ENCODE measurements at places on chromosomes 6 and 20.

- DNase-seq: no peak
Measured at GRCh38 chr6:35750557-35750956, 13.7 kb downstream of the ARMC12 start.

- no peak for DNase-seq
Measured at GRCh38 chr6:107110200-107110599, 5.1 kb downstream of the BEND3 start.

DNA sequence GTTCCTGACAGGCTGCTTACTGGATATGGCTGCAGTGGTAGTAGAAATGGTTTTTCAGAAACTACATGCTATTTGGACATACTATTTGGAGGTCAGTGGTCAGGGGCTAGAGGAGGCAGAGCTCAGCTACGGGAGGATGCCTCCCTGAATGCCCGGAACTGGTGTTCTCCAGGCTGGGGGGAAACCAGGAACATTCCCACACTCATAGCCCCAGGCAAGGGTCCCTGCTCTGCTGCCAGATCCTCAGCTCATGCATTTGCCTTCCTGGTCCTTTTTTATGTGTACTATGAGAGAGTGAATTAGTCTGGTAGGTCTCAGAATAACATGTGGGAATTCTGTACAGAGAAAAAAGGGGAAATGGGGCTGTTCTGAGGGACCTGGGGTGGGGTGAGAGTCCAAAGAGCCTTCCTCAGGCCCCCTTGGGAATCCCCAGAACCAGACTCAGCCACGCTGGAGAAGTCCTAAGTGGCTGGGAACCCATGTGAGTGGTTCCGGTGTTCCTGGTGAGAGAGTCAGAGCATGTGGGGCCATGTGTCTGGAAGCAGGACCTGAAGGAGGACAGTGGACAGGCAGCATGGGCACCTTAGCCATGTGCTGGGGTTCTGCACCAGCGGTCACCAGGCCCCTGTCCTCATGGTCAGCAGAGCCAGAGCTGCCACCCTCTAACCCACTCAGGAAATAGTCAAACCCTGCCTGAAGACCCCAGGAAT lies 58.0 kb upstream of the MYL9 start:
- no peak for DNase-seq

DNA sequence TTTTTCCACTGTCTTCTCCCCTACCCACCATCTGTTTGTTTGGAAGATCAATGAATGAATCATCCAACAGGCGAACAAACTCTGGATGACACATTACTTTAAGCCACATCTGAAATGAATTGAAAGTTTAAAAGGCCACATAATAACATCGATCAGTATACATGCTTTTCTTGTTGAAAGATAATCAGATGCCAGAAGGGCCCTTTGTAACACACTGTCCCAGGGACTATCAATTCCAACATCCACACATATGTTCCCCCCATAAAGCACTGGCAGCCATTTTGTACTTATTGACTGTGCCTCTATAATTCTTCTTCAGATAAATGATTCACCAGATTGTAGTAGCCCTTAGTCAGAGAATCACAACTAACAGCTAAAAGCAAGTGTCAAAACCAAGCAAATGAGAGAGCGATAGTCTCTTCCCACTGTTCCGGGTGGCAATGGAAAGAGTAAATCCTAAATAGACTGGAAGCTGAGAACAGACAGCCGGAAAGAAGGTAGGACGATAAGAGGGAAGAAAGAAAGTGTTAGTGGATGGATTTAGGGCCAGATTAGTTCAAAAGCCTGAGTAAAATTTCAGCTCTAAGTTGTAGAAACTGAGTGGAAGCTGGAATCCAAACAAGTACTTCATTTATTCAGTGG lies 184.9 kb upstream of the TENT5A start:
- no peak for DNase-seq

- DNase-seq: no peak
Measured at GRCh38 chr6:166656230-166657151, 29.4 kb upstream of the RPS6KA2 start.

- no peak for DNase-seq
Measured at GRCh38 chr6:75020376-75020775, 185.5 kb downstream of the COL12A1 start.

DNA sequence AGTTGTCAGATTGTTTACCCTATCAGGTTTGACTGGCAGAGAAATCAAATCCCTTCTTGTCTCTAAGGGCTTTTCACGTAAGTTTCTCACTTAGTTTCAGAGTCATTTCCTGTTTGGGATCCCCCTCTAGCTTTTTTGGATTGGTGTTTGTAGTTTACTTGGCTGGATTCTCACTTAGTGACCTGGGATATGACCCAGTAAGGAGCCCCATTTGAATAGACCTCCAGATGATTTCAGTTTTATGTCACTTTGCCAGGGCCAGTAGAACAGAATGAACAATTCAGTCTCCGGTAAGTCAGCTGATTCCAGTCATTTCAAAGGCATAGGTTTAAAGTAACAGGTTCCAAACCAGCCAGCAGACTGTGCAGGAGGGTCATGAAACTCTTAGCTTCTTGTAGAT lies 8.2 kb downstream of the FAM135A start:
- DNase-seq: no peak

DNA sequence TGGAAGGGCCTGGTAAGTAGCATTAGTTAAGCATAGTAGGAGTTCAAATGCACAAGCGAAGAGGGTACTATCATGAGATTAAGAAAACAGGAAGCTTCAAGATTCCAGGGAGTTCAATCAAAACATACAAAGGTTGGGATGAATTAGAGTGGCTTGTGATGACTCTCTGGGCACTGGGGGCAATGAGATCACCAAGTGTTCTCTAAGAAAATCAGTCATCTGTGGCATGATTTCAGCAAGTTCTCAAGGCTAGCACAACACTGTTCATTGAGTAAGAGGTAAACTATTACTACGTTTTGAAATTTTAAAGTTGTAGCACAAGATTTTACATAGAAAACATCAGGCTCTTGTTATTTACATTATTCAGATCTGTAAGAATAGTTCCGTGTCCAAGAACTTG lies 139.7 kb upstream of the FLRT3 start:
- DNase-seq: no peak

DNA sequence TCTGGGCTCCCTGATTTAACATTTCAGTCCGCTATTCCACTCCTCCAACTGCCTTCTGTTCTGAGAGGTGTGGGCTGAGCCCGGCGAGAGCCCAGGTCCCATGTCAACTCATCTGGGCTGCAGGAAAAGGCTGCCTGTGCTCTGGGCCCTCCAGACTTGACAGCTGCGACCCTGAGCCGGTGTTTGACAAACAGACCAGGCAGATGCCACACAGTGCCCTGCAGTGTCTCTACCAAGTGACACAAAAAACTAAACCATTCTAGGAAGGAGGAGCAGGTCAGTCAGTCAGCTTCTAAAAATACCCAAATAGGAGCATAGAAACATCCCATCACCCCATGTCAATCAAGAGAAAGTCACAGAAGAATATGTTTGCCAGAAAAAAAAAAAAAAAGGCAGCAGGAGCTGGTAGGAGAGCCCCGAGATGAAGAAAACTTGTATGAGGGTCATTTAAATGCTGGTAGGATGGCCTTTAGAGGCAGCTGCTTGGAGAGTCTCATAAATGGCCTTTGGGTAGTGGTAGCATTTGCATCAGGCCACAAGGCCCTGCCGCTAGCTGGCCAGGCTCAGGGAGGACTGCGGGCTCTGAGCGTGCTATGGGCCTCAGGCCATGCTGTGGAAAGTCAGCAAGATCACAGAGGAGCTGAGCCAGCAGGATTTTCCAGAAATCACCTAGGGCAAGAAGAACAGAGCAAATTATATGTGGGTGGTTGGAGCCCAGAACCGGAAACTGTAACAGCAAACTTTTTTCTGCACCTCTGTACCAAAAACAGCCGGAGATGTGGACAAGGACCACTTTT lies 36.6 kb upstream of the GFOD1 start:
- no peak for DNase-seq

- no peak for DNase-seq
Measured at GRCh38 chr6:7644417-7644816, 54.4 kb downstream of the SNRNP48 start.

DNA sequence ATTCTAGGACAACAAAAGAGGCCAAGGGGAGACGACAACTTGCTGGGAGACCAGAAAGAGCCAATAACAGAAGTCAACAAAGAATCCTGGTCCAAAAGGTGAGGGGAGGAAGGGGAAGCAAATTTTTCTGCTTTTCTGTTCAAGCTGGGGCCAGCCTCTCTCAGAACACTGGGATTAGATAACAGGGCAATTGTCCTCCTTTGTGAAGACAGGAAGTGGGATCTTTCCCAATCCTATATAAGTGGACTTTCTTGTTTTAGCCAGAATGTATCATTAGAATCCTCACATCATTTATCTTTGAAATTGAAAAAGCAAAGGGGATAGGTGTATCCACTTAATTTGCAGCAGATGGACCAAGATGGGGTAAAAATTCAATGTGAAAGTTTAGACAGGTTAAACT lies 101.2 kb upstream of the COL21A1 start:
- DNase-seq: no peak

- DNase-seq: no peak
Measured at GRCh38 chr6:136383268-136383937, 93.8 kb upstream of the BCLAF1 start.

- no peak for DNase-seq
Measured at GRCh38 chr6:44411141-44411540, 23.6 kb downstream of the CDC5L start.

GRCh38 chr20:18218280-18218679 lies 70.0 kb upstream of the ZNF133 start:
- no peak for DNase-seq

DNA sequence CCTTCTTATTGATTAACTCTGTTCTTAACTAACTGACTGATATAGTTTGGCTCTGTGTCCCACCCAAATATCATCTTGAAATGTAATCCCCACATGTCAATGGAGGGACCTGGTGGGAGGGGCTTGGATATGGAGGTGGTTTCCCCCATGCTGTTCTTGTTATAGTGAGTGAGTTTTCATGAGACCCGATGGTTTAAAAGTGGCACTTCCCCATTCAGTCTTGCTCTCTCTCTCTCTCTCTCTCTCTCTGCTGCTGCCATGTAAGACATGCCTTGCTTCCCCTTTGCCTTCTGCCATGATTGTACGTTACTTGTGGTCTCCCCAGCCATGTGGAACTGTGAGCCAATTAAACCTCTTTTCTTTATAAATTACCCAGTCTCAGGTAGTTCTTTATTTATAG lies 81.8 kb upstream of the SPACA1 start:
- no peak for DNase-seq

GRCh38 chr20:15705975-15706374 lies 867.3 kb downstream of the KIF16B start:
- DNase-seq: no peak

DNA sequence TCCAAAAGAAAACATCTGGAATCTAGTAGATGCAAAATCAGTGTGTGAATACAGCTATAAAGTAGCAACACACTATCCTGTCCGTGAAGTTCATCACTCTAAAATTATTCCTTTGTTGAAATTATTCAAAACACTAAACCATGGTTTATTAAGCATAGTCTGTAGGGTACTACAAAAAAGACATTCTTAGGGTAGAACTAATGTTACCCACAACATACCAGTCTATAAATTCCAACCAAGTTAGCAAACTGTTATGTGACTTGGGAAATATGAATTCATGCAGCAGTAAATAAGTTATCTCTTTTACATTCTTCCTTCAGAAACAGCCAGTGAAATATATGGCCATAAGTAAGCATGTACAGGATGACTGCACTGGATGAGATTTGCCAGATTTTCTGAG lies 580.3 kb upstream of the ADGRB3 start:
- DNase-seq: no peak

GRCh38 chr20:19652591-19653026 lies 105.4 kb upstream of the RIN2 start:
- no peak for DNase-seq

GRCh38 chr20:37649017-37649416 lies 44.8 kb upstream of the CTNNBL1 start:
- DNase-seq: no peak

DNA sequence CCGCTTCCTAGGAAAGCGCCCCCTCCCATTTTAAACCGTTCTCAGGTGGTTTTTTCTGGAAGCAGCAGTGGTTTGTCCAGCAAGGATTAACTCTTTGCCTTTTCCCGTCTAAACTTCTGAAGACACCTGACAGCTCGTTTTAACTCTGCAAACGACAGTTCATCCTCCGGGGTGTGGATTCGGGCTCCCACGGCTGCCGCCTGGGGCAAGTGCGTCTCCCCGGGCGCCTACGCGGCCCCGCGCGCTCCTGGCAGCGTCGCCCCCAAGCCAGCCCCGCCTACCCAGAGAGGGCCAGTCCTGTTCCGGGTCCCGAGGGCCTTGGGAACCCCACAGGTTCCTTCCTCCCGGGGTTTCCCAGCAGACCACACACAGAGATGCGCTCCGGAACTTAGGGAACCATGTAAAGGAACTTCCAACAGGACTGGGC lies 54.4 kb downstream of the PRR18 start:
- peak; percentile 54 for DNase-seq

DNA sequence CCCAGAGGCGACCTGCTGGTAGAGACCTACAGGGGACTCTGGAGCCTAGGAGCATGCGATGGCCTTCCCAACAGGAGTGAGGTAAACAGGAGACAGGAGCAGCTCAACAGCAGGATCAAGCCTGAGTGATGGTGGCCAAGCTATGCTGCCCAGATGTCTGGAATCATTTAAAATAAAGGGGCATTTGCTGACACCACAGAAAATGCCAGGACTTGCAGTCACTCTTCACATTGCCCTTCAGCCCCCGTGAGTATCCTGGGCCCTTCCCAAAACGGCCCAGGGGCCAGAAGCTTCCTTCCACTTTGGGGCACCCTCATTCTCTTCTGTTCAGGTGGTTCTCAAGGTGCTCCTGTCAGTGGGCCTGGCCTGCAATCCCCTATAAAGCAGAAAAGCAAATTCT lies 23.2 kb downstream of the INSM1 start:
- DNase-seq: no peak

DNA sequence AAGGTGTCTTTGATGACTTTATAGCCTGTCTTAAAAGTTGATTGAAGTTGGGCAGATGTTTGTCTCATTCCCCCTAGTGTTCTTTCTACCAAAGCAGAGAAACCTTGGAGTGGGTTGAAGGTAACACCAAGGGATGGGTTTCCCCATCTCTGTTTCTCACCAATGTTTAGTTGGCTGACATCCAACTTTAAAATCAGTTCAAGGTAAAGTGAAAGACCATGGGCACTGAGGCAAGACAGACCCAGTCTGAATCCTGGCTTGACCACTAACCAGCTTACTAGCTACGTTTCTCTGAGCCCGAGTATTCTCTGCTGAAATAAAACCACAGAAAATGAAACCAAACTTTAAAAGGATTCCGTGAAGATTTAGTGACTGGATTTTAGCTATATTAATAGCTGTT lies 258.9 kb downstream of the KIF16B start:
- no peak for DNase-seq

GRCh38 chr6:134455319-134455718 lies 137.4 kb upstream of the SGK1 start:
- DNase-seq: no peak

DNA sequence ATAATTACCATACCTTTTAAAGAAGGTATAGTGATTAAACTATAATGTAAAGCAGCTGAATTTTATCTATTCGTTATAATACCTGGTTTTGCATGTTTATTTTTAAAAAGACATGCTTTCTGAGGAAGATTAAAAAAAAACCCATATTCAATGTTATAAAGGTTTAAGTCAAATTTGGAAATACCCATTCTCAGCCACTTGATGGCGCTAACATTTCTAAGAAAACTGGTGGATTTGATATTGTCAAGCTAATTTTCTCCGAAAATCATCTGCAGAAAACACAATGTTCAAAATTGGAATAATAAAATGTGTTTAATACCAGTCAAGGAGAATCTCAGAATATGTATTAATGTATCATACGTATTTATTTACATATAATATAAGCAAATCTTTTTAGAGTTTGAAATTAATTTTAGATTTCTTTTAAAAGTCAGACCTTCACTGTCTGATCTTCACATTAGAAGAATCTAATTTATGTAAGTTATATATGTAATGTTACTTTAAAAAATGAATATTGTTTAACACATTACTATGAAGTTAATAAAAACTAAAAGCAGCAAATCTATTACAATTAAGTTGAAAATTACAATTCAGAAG lies 35.0 kb downstream of the SHPRH start:
- no peak for DNase-seq
